ENCODE measurements at places on chromosomes 1 and 21.

- DNase-seq: no peak
These were observed 172.9 kb upstream of the HOOK1 start for GRCh38 chr1:59641836-59642235.

DNA sequence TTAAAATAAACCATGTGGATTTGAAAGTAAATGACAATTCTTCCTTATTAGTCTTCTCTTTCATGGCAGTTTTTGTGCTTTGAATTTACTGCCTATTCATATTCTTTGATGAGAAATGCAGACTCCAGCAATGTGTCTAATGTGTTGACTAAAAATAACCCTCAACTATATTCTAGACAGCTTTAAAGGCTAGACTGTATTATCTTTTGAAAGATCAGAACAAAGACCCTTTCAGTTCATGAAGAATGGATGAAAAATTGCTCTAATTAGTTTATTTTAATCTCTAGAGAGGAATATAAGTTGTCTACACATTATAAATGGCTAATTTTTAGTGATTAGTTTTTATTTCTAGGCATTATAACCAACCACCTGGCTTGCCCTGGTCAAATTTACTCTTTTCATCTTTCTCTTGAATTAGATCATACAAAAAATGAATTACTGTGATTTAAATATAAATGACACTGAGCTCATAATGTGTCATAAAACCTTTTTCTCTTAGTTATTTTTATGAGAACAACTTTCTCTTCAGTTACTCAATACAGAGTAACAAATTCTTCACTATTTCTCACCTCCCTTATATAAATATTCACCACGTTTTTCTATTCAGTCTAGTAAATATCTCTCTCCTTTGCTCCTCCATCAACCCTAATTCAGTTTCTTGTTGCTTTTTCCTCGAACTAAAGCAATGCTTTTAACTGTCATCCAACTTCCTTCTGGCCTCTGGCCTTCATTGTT lies 428.5 kb upstream of the TMPRSS15 start:
- no peak for DNase-seq

DNA sequence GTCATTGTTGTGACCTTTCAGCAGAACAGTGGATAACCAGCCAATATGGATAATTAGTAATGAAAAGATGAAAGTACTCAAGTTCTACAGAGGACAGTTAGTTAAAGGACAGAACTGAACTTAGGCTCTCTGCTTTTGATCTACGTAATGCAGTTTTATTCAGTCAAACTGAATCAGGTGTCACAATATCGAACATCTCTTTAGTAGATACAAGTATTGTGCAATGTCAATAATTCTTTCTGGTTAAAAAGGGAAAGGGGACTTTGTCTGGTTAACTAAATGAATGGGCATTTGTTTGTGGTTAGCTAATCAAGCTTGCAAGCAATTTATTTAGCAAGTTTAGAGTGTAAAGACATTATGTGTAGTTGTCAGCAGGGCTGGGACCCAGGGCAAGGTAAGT lies 562.2 kb upstream of the PTBP2 start:
- DNase-seq: no peak

DNA sequence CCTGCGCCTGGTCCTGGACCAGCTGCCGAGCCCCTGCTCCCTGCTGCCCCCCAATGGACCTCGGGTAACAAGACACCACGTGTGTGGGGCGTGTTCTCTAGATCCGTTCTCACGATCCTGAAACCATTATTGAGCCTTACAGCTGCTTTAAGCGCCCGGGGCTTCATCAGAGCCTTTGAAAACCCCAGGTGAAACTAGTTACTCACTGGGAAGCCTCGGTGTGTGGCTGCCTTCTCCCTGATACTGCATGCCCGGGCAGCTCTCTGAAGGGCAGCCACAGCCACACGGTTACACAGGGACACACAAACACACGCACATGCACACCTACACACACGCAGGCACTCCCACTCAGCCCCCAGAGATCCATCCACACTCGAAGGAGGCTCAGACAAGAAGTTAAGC lies 5.3 kb downstream of the HES2 start:
- no peak for DNase-seq

- DNase-seq: no peak
These were observed 43.4 kb downstream of the LDLRAD2 start for GRCh38 chr1:21855257-21856096.

- no peak for DNase-seq
These were observed 115.9 kb downstream of the HIVEP3 start for GRCh38 chr1:41802532-41803501.

All from H54 (cell line).